ENCODE measurements at places on chromosomes 12 and 14.

- DNase-seq: no peak
Observed at GRCh38 chr12:67524861-67525616, 123.5 kb upstream of the DYRK2 start.

- DNase-seq: no peak
Observed at GRCh38 chr14:51474854-51475253, 176.9 kb upstream of the FRMD6 start.

GRCh38 chr12:62006076-62006732 lies 254.0 kb upstream of the USP15 start:
- DNase-seq: no peak

DNA sequence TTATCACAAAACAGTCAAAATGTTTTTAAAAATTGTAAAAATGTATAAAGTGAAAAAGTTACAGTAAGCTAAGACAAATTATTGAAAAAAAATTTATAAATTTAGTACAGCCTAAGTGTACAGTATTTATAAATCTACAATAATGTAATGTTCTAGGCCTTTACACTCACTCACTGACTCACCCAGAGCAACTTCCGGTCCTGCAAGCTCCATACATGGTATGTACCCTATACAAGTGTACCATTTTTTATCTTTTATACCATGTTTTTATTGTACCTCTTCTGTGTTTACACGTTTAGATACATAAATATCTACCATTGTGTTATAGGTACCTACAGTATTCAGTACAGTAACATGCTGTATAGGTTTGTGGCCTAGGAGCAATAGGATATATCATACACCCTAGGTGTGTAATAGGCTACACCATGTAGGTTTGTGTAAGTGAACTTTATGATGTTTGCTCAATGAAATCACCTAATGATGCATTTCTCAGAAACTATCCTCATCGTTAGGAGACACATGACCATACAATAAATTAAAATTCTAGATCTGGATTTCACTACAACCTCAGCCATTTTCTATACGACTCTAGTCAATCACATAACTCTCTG lies 66.8 kb downstream of the TXNDC16 start:
- no peak for DNase-seq

GRCh38 chr12:68793975-68794652 lies 13.9 kb upstream of the MDM2 start:
- no peak for DNase-seq

GRCh38 chr14:61620130-61620946 lies 75.0 kb upstream of the HIF1A start:
- peak; percentile 59 for DNase-seq

GRCh38 chr12:644303-644639 lies 19.0 kb downstream of the NINJ2 start:
- DNase-seq: no peak
